ENCODE measurements at places on chromosomes 16 and 17.

DNA sequence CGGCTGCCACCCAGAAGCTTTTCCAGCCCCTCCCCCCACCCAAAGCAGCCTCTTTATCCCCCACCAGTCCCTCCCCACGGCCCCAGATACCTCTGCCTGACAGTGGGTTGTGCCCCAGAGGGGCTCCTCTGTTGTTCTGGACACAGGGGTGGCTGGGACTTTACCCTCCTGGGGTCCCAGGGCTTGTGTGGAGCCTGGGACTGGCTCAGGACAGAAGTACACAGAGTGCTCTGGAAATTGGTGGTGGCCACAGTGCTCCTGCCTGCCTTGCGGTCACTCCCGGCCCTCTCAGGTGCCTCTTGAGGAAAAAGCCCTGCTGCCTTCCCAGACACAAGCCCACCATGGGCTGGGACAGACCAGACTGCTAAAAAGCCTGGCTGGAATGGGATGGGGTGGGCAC lies 68.2 kb downstream of the RAB11FIP4 start:
- DNase-seq: no peak

- no peak for DNase-seq
Measured at GRCh38 chr17:44088254-44088653, 17.7 kb downstream of the G6PC3 start.

DNA sequence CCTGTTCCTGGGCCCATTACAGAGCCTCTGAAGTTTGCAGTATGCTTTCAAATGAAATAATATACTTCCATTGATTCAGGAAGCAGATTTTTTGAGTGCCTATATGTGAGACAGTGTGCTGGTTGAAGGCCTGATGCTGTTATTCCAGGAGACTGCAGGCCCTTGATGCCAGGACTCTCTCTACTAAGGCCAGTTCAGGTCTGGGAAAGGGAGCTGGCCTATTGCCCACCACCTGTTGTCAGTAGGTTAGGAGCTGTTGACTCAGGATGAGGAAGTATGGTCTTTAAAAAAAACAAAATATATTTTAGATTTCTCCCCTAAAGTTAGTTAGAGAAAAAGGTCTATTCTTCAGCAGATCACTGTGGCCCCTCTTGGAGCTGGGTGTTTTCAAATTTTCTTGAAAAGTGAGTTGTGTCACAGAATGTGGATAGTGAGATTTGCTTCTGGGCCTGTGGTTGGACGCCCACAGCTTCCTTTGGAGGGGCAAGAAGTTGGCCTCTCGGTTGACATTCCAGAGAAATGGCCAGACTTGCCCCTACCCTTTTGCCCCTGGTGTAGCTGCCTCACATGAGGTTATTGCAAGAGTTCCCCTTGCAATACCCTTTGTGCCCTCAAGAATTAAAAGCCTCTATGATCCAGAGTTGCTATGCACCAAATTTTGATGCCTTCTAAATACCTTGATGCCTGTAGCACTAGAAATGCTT lies 7.9 kb downstream of the ESRP2 start:
- no peak for DNase-seq

DNA sequence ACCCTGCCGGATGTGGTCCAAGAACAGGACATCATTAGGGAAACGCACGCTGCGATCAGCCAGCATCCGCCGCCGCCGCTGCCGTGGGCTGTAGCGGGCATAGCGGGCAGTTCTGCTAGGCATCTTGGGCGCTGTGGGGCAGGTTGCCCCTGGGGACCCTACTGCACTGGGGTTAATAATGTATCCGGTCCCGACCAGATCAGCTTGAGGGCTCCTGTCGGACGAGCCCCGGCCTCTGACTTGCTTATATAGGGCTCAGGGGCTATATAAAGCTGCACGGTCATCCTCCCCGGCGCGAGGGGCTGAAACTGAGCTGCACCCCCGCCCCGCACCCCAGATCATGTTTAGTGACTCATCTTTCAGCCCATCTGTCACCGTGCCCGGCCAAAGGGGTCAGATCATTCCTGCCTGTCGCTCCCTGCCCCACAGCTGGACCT lies at the start of gene PPP1R27:
Gene PPP1R27, minus strand, starts transcription at position 220 of the 437 bp plus-strand sequence. Its CDS starts 97 bp downstream, at position 123.
- DNase-seq: no peak

GRCh38 chr16:27085182-27085581 lies 18.5 kb downstream of the C16orf82 start:
- no peak for DNase-seq

DNA sequence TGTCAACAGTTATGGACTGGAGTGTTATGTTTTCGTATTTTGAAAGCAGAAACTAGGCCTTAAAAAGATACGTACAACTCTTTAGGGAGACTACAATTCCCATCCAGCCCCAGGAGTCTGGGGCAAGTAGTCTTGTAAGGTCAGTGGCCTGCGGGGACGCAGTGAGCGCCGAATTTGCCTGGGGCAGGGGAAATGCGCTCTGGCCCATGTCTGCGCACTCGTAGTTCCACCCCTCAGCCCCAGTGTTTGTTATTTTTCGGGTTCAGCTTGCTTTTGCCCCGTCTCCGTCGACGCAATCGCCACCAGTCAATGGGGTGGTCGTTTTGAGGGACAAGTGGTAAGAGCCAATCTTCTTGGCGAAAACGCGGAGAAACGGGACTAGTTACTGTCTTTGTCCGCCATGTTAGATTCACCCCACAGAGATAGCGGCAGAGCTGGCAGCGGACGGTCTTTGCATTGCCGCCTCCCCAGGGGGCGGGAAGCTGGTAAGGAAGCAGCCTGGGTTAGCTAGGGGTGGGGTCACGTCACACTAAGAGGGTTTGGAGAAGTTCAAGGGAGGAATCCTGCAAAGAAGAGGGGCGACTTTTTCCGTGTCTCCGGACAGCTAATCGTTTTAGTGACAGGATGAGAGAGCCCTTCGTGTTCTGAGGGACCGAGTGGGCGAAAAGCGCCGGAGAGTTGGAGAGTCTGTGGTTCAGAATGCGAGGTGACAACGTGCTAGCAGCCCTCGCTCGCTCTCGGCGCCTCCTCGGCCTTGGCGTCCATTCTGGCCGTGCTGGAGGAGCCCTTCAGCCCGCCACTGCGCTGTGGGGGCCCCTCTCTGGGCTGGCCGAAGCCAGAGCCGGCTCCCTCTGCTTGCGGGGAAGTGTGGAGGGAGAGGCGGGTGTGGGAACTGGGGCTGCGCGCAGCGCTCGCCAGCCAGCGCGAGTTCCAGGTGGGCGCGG lies 1.1 kb upstream of the BRCA1 start:
- no peak for DNase-seq

DNA sequence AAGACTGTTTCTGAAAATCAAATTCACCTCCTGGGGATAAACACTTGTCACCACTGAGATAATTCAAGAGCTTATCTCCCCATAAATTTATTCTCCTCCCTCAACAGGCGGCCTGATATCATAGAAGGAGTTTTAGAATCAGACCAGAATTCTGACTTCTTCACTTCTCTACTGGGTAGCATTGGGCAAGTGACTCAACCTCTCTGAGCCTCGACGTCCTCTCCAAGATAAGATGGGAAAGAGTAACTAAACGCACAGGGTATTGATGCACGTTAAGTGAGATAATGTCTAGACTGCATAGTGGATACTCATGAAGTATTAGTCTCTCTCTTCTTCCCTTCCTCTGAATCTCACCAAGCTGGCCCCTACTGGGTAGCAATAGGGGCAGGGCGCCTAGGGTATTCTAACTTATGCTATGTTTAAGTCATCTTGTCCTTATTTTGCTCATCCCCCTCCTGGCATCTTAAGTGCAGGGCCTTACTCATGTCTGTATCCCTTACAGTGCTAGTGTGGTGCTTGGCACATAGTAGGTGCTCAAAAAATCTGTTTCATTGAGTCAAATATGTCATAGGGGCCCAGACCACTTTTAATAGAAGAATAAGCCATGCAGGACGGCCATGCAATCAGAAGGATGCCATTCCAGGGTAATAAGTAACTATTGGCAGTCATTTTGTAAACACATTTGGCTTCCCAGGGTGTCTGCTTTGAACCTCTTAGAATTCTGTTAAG lies 476.4 kb upstream of the CCL2 start:
- DNase-seq: no peak
